SK-N-MC (cell line): ENCODE measurements at places on chromosomes 2 and 18.

DNA sequence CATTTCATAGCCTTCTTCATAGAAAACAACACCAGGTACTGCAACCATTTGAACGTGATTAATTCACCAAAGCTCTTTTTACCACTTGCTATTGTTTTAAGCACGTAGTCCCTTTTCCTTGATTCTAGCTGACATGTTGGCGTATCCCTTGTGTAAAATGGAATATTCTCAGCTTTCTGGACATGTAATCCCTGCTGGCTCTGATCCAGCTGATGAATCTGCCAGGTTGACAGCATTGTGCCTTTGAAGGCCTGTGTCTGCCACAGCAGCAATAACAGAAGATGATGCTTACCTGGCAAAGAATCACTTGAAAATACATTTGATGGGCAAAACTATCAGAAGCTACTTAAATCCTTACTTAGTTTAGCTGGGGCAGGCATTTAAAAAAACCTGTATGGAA lies 81.0 kb upstream of the CCDC150 start:
- no peak for DNase-seq

DNA sequence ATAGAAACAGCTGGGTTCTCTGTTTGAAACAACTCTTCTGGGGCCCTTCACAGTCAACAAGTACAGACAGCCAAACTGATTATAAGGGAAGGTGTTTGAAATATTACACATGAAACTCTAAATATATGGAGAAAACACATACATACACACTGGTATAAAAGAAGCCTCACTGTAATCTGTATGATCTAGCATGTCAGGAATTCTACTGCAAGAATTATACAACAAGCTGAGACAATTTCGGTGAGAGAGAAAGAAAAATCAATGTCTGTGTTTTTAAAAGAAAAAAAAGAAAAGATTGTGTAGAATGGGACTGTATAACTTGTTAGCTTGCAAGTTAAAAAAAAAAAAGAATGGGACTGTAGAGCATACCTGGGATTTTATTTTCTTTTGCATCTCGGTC lies 26.3 kb downstream of the IRS1 start:
- DNase-seq, result no peak

- no peak for DNase-seq
Observed at GRCh38 chr2:12641441-12641840, 75.3 kb upstream of the TRIB2 start.

DNA sequence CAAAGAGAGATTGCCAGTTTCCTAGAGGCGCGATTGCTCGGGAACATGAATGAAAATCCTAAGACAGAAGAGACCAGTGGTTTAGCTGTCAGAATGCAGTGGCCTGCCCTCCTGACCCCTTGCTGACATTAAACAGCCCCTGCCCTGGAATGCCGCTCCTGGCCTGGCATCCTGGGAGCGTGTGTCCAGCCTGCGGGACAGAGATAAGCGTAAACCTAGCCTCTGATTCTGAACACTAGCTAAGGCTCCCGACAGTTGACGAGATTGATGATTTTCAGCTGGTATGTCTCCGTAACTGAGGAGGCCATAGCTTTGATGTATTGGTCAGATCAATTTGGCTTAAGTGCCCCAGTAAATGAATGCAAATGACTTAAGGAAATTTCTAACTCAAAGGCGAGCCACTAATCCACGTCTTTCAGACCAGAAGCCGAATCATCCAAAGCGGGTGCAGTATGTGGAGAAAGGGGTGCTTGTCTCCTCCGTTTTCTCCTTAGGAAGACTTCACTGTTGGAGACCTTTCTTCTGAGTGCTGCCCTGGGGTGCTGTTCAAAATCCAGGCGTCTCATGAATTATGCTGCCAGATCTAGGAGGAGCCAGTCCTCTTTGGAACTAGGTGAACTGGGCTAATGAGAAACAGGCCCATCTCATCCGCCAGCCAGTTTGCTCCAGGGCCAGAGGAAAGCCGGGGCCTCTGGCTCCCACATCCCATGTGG lies 142.5 kb upstream of the L3MBTL4 start:
- DNase-seq, result no peak

GRCh38 chr18:75088622-75089211 lies 120.2 kb downstream of the PTGR3 start:
- no peak for DNase-seq

- no peak for DNase-seq
Observed at GRCh38 chr2:85847051-85847588, 41.7 kb downstream of the ST3GAL5 start.

DNA sequence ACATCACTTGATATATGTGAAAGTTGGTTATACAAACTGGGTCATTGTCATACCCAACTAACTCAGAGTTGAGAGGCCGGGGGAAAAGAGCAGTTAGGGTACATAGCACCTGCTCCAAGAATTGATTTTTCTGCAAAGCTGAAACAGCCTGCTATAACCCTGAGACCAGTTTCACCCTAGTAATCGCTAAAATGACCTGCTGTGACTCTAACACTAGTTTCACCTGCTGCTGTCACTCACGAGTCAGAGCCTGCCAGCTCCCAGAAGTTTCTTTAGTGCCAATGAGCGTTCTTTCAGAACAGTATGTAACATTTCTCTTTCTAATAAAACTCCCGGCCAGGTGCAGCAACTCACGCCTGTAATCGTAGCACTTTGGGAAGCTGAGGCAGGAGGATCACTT lies 28.0 kb downstream of the SRSF7 start:
- no peak for DNase-seq

DNA sequence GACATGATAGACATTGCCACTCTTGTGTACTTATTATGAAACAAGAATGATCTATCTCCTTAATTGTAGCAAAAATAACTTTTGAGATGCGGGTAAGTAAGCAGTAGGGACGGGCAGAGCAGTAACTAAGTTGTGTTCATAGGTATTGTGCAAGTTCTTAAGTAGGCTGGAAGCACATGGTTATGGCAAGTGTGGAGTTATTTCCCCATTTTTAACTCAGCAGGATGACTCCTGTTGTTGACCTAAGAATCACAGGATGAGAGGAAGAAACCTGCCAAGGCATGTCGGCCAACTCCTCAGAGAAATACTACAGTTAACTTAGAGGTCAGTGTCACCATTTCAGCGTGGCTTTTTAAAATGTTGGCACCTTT lies 51.1 kb upstream of the FN1 start:
- DNase-seq, result no peak

DNA sequence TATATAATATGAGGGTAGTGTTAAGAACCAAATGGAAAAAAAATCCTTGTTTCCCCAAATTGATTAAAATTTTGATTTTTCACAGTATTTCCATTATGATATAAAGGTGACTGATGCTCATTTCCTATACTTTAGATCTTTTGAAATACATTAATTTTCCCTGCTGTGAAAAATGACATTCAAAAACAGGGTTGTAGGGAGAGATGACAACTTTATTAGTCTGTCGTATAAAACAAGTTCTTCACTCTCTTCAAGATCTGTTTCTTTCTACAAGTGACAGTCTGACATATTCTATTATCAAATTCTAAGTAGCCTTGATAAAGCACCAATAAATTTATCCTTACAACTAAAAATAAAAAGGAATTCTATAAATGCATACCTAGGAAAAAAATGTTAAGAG lies 45.3 kb upstream of the VWC2L start:
- DNase-seq, result no peak

- no peak for DNase-seq
Observed at GRCh38 chr18:75378376-75379315, 48.9 kb downstream of the SMIM21 start.

DNA sequence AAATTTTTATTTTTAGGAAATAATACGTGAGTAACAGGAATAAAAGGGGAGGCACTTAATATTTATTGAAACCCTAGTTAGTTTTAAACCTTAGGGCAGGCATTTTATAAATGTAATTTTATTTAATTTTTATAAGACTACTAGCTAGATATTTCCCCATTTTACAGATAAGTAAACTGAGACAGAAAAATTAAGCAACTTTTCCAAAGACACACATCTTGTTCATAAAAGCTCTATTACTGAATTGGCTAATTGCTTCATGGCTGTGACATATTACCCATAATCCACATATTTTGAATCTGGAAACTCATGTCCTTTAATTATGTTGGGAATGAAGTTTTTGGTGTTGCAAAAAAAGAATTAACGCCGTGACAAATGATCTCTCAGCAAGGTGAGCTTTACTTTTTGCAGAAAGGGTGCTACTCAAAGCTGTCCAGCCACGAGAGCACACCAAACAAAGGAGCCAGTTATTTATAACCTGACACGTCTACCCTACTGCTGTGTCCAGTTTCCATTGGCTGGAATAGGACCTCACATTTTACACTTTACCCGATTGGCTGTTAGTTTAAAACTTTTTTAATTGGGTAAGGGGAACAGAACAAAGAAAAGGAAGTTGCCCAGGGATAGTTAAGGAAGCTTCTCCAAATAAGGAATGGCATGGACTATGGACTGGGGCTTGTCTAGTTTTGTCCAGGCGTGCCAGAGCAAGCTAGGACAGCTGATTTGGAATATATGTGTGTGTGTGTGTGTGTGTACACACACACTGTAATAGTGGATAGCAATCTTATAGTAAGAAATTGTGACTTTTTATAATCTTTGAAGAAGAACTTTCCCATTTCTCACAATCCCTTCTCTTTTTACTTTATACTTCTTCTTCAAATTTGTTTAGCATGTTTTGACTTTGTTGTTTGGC lies 54.2 kb downstream of the COMMD1 start:
- no peak for DNase-seq

DNA sequence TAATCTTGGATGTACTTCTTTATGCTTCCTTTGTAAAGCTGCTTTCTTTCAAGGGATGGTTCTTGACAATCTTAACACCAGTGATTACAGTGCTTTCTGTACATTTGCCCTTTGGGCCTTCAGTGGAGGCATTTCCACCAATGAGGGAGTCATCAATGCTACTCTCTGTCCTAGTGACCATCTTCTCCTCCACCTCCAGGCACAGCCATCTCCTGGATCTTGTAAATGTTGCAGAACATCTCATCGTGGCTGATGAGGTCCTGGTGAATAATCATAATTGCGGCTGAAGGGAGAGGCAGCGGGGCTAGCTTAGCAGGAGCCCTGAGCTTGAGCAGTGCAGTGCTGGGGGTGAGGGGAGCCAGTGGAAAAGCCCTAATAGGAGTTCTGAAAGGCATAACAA lies 32.5 kb downstream of the IDH1 start:
- DNase-seq, result no peak

- DNase-seq, result no peak
Observed at GRCh38 chr18:65659912-65660311, 90.9 kb upstream of the CDH7 start.

- no peak for DNase-seq
Observed at GRCh38 chr2:46402874-46403273, 76.5 kb upstream of the TMEM247 start.

DNA sequence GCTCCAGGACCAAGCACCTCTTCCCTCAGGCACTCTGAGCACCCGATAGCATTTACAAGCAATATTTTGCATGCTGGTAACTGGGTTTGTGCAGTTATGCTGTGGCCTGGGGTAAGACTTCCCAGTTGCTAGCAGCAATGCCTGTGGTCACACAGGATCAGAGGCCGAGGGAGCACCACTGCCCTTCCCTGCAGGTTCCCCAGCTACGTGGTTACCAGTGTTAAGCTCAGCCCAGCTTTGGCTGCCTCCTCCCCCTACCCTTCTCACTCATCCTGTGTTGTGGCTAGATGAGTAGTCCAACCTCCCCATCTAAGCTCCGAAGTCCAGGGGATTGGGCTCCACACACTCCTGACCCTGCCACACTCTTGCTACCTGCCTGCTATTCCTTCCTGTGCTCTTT lies 141.1 kb downstream of the CELF4 start:
- DNase-seq, result no peak

DNA sequence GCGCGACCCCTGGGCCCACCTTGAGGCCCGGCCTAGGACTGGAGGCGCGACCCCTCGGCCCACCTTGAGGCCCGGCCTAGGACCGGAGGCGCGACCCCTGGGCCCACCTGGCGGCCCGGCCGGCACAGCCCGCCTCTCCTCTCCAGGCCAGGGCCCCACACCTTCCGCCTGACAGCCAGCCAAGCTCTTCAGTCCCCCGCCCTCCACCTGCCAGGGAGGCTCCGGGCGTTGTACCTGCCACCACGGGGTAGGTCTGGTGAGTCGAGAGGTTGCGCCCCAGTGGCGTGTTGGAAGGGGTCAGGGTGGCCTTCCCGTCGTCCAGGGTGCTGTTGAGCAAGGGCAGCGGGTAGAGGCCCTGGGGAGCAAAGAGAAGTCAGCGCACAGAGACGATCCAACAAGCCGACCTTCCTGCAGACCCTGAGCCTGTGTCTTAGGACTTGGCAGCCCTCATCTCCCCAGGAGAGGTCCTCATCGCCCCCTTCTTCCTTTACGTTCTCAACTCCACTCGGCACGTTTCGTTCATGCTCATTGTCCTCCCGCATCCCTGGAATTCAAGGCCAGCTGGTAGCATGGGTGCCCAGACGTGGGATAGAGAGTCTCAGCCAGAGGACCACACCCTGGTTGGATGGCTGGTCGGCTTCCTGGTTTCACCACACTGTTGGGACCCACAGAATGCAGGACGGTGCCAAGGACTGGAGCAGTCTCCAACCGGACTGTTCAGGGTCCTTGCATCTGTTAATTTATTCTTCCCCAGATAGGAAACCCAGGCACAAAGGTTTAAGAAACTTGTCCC lies 42.2 kb downstream of the PAX8 start:
- no peak for DNase-seq

GRCh38 chr2:237012004-237012403 lies 73.7 kb upstream of the COPS8 start:
- no peak for DNase-seq

- no peak for DNase-seq
Observed at GRCh38 chr2:70035344-70035844, 51.9 kb upstream of the PCBP1 start.

GRCh38 chr18:49345931-49346696 lies 114.3 kb downstream of the DYM start:
- DNase-seq, result no peak

- DNase-seq, result no peak
Observed at GRCh38 chr2:204197336-204198005, 260.9 kb downstream of the ICOS start.

DNA sequence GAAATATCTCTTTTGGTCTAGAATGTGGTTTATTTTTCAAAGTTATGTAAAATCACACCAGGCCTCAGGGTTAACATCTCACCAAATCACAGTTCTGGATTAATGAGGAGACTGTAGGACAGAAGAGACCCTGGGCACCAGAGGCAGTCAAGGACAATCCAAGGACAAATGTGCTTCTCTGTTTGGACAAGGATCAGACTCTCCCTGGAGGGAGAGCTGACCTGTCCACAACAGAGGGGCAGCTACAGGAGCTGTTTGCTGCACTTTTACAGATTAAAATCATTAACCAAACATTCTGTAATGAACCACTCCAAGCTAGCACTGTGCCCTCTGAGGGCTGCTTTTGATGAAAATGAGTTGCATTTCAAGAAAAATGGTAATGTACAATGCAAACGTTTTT lies 690.6 kb upstream of the SLC8A1 start:
- no peak for DNase-seq

DNA sequence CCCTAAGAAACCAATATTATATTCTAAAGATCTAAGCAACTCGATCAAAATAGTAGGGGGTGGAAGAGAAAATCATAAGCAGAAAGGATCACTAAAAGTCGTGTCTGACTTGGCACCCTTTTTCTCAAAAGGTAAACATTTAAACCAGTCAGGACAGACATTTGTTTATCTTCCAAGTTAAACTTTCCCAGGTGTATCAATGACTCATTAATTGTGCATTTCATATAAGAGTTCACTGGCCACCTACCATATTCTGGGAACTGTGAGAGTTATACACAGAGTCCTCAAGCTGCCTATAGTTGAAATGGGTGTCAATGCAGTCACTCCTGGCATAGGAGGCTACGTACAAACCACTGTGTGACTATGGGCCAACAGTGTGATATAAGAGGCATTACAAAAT lies 4.8 kb upstream of the ACVR1 start:
- no peak for DNase-seq
